ENCODE measurements at places on chromosomes 5 and 9.

DNA sequence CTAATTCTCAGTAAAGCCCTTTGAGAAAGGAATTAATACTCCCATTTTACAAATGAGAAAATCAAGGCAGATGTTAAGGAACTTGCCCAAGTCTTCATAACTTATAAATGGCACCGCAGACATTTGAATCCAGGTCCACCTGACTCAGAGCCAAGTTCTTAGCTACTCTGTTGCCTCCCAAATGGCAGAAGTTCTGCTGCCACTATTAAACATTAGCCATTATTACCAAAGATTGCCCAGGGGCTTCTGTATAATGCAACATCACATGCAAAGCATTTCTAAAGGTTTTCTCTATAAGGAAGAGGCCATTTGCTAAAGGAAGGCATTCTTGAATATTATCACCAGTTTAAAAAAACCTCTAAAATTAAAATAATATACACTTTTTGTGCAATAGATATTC is 28.3 kb downstream of the TPD52L3 start:
- no peak for DNase-seq

GRCh38 chr5:30932273-30933017 is 261.0 kb upstream of the CDH6 start:
- DNase-seq, result no peak

GRCh38 chr5:66247176-66247960 is 103.3 kb downstream of the SREK1 start:
- no peak for DNase-seq

DNA sequence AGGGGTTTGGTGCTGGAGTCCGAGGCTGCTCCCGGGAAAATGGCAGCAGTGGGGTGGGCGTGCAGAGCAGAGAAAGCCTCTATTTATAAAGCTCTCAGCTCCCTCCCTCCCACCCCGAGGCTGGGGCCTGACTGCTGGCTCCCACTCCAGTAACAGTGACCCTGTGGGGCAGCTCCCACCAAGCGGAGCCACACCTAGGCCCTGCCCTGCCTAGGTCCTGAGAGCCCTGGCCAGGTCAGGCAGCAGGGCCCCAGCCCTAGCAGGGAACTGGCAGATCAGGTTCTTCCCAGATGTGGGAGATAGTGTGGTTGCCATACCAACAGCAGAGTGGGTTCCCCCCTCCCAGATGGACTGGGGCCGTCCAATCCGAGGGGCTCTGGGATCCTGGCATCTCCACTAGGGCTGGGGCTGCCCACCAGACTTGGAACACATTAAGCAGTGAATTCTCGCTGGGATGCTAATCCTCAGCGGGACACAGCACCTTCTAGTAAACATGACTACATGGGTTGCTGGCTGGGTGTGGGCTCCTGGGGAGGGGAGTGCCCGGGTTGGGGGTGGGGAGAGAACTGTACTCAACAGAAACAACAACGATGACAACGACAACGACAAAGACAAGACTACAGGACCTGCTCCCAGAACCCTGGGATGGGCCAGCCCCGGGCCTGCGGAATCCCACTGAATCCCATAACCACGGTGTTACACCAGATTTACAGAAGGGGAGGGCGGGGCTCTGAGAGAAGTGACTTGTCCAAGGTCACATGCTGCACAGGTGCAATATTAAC is 1.5 kb downstream of the SH3GLB2 start:
- DNase-seq, result no peak

GRCh38 chr5:61313960-61314681 is 17.9 kb upstream of the ZSWIM6 start:
- no peak for DNase-seq

- no peak for DNase-seq
Observed at GRCh38 chr5:98334946-98335345, 438.5 kb upstream of the RGMB start.

DNA sequence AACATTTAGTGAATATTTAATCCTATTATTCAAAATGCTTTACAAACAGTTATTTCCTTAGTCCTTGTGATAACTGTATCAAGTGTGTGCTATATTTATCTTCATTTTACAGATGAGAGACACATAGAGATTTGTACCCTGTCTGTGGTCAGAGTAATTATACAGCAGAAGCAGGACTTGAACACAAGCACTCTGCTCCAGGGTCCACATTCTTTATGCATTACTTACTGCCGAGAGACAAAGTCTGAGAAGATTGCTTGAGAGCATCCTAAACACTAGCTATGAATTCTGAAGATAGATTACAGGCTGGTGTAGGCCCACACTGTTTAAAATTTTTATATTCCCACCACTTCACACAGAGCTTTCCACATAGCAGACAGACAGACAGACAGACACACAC is 926.1 kb upstream of the DMAC1 start:
- no peak for DNase-seq

GRCh38 chr5:23721336-23721735 is 213.9 kb downstream of the PRDM9 start:
- no peak for DNase-seq

GRCh38 chr9:117191504-117192261 is 223.2 kb downstream of the ASTN2 start:
- no peak for DNase-seq

DNA sequence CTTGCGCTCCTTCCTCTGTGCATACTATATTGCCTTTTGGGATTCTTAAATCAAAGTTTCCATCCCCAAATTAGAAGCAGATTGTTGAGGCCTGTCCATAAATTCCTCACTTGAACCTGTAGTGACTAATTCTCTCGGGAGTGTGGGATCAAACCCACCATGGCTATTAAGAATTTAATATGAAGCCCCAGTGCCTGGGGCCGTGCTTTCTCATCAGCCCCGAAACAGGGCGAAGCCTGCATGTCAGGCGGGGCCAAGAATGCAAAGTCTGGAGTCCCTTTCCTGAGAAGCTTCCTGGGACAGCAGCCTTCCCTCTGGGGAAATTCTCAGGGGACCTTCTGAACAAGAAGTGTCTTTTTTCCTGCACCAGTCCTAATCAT is 29.3 kb upstream of the FAT2 start:
- DNase-seq, result no peak

DNA sequence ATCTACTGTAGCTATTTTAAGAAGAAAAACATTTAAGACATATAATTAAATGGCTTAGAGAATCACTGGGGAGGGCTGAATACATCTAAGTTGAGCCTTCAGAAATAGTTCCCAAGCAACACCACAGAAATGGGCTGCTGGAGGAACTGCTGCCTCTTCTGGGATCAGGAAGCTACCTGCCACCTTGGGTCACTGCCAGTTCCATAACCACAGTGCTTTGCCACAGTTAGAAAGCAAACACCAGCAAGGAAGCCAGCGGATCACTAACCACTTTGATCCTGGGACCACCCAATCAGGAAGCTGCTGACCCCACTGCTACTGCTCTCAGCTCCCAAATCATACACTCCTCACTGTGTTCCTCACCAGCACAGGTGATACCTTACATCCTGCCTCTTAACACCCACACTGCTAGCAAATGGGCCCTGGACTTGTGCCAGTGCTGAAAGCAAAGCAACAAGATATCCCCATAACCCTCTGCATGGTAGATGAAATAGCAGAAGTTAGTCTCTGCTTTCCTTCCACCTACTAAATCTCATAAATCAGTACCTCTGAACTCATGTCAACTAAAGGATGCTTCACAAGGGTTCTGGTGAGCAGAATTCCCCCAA is 346.9 kb downstream of the DEPDC1B start:
- no peak for DNase-seq

DNA sequence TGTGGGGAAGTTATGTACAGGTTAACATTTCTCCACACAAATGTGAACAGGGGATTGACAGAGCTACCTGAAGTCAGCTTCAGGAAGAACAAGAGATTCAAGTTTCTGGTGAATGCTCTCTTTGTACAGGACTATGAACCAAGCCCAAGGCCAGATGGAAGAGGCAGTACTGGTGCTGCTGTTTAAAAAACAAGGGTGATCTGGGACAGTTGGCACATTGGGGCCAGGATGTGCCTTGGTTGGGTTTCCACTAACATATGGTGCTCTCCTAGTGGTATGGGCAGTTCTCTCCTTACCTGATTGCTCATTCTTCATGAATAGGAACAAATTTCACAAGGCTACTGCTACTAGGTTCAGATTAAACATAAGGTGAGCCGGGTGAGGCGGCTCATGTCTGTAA is 40.0 kb downstream of the MTMR12 start:
- no peak for DNase-seq

DNA sequence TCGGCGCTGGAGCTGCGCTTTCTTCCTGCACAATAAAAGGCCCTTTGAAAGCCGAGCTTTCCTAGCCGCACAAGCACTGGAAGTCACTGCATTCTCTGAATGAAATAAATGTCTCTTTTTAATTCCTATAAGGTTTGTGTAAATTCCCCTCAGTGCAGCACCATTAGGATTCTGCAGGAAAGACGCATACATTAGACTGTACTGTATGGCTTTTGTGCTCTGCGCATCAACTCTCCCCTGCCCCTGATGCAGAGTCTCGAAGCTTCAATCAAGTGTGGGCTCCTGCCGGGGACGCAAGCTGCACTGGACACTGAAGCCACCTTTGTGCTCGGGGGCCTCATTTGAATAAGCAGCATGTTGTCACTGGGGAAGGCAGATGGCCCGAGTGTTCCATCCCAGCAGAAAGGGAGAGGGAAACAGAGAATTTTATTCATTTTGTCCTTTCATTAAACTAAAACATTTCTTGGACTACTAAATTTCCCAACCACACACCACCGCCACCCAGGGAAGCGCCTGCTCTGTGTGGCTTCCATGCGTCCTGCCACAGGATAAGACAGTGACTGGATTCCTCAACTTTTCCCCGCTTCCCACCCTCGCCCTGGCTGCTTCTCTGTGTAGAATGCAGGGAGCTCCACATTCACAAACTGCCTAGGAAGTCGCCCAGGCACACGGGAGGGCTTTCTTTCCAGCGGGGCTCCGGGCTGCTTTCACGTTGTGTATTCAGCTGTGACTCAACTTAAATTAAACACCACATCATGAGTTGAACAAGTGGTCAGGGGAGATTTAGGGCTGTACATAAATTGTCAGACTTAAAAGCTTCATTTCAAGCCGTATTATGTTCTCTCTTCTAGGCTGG is 635.4 kb downstream of the IRX1 start:
- DNase-seq, result no peak

GRCh38 chr5:129173771-129174170 is 79.2 kb downstream of the ISOC1 start:
- no peak for DNase-seq

DNA sequence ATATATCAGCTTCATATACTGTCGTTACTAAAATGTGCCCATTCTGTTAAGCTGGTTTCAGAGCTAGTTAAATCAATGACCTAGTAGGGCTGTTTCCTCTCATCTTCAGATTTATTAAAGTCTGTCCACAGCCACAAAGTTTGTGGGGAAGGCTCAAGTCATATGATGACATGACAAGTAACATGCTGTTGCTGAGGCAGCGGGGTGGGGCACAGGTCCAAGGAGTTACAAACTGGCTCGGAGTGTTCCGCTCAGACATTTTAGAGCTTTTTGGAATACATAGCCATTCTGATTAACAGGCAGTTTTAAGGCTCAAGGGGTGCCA is 2.7 kb upstream of the ANP32B start:
- DNase-seq, result no peak

DNA sequence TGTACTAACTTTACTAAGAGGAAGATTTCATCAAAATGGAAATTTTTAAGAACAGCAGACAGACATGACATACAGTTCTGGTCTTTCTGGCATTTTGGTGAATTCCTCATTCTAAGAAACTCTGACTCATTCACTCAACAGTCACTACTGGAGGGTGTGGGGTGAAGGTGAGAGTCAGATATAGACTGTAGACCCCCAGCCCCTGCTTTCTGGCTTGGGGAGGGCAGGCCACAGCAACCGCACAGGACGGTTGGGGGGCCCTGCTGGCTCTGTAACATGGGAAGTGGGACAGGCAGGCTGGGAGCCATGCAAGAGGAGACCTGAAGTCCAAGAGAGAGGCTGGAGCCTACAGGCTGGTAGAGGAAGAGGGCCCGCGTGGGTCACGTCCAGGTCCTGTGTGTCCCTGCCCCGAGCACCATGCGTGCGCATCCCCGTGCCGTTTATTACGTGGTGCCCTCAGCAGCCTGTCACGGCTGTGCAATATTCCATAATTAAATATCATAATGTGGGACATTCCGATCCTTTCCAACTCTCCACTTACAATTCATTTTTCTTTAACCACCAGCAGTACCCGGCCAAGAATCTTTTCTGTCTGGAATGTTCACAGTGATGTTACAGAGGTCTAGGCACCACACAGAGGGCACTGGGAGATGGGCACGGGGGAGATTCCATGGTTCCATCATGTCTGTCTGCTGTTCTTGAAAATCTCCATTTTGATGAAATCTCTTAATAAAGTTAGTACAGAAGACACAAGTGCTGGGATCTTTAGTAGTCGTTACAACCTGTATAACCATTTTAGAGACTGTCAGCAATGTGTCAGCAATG is 75.5 kb downstream of the SEMA4D start:
- DNase-seq, result no peak

- DNase-seq, result no peak
Observed at GRCh38 chr5:10808347-10809226, 47.6 kb upstream of the DAP start.

GRCh38 chr9:130903194-130904069 is 6.8 kb upstream of the QRFP start:
- DNase-seq, result no peak

DNA sequence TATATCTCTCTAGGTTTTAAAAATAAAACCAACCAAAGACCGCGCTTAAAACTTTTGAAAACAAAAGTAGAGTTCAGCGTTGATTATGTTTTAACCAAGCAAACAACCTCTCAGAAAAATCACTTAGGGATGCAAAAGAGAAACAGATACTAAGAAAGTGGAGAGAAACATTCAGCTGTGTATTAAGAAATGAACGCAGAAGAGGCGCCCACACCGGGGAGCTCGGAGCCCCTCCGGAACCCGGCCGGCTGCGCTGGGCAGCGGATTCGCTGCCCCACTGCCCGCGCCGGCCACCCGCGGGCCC is 1.4 kb downstream of the PITX1 start:
- no peak for DNase-seq

GRCh38 chr9:70868661-70869652 is 252.5 kb downstream of the TRPM3 start:
- DNase-seq, result no peak

- no peak for DNase-seq
Observed at GRCh38 chr9:136171801-136172411, 33.0 kb downstream of the LHX3 start.

- DNase-seq, result no peak
Observed at GRCh38 chr9:130842545-130842944, 7.5 kb downstream of the ABL1 start.

GRCh38 chr5:1291611-1292080 is 3.2 kb downstream of the TERT start:
- DNase-seq, result peak; percentile 53

All from NCI-H774 (cell line).